NK-92 treated with Interleukin-12 subunit alpha and Interleukin-12 subunit beta, amount 100 ng/mL, for 24 hours (cell line): ENCODE measurements at places on chromosomes 5 and 9.

DNA sequence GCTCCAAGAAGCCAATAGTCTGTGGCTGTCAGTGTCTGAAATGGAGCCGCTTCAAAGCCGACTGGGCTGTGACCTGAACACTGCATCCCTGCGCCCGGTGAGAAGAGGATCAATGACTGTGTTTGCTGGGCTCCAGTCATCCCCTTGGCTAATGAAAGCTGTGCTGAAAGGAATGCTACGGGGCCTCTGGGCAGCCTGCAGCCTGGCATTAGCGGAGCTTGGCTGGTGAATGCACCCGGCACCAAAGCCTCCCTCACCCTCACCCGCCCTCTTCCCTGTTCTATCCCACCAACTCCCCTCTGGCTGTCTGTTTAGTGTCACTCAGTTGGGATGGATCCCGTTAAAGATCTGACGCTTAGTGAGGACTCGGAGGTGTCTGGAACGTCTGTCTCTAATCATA, 355.3 kb downstream of the BNC2 start:
- no peak for DNase-seq

GRCh38 chr5:41883936-41884335, 13.7 kb upstream of the OXCT1 start:
- DNase-seq: no peak

- no peak for DNase-seq
Measured at GRCh38 chr5:164518067-164518740, 1012.8 kb downstream of the MAT2B start.

- no peak for DNase-seq
Measured at GRCh38 chr9:73030370-73031030, 77.6 kb upstream of the ALDH1A1 start.

GRCh38 chr5:39846144-39846543, 421.4 kb upstream of the DAB2 start:
- no peak for DNase-seq

DNA sequence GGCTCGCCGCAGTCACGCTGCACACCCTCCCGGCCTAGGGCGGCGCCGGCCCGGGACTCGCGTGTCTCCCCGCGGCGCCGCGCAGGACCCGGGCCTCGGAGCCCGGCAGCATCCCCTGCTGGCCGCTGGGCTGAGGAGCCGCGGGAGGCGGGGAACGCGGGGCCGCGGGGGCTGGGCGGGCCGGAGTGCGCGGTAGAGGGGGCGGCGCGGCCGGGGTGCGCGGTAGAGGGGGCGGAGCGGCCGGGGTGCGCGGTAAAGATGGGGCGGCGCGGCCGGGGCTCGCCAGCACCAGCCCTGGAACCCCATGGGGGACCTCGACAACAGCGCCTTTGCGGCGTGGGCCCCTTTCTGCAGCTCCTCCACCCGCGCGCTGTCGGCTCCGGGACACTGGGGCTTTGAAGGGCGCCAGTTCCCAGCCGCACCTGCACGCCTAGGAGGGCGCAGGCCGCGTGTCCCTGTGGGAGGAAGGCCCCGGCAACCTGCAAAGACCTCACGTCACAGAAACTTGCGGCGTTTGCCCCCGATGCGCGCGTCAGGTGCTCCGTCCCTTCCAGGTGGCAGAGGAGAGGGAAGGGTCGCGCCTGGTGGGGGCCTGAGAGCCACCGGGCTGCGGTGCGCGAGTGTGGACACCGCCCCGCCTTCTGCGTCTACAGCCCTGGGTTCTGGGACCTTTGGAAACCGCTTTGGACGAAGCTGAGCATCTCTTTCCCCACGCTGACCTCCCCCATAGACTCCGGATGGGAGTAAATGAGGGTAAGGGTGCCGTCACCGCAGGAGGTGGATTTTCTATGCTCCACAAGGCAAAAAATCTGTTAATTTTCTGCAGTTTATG, 49.6 kb downstream of the NSUN2 start:
- DNase-seq: no peak

DNA sequence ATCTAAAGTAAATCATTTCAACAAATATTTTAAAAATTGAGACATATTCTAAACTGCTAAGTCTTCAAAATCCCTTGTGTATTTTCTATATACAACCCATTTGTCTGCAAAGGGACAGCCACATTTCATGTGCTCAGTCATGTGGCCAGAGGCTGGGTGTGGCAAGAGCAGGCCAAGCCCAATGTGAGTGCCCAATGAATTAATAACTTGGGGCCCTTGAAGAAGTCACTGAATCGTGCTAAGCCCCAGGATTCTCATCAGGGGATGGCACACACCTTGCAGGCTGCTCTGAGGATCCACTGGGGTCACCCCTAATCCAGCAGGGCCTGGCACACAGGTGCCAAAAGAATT, 78.2 kb upstream of the SMIM23 start:
- DNase-seq: no peak

GRCh38 chr9:129575818-129576217, 45.1 kb downstream of the C9orf50 start:
- no peak for DNase-seq

- DNase-seq: no peak
Measured at GRCh38 chr5:159849437-159850083, 66.7 kb upstream of the ADRA1B start.

DNA sequence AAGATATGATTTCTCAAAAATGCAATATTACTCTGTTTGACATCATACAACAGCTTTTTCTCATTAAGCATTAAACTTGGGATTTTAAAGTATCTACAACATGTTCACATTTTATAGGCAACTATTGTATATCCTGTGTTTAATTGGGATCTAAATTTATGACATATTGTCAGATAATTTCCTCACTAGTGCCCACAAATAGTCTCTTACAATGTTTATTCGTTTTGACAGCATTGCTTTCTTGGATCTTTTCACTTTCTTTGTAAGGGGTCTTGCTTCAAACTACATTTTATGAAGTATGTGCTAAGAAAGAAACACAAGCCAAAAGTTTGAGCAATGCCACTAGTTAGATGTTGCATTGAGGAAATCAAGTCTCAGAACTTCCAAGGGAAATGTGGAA, 285.1 kb downstream of the TMEM167A start:
- no peak for DNase-seq

DNA sequence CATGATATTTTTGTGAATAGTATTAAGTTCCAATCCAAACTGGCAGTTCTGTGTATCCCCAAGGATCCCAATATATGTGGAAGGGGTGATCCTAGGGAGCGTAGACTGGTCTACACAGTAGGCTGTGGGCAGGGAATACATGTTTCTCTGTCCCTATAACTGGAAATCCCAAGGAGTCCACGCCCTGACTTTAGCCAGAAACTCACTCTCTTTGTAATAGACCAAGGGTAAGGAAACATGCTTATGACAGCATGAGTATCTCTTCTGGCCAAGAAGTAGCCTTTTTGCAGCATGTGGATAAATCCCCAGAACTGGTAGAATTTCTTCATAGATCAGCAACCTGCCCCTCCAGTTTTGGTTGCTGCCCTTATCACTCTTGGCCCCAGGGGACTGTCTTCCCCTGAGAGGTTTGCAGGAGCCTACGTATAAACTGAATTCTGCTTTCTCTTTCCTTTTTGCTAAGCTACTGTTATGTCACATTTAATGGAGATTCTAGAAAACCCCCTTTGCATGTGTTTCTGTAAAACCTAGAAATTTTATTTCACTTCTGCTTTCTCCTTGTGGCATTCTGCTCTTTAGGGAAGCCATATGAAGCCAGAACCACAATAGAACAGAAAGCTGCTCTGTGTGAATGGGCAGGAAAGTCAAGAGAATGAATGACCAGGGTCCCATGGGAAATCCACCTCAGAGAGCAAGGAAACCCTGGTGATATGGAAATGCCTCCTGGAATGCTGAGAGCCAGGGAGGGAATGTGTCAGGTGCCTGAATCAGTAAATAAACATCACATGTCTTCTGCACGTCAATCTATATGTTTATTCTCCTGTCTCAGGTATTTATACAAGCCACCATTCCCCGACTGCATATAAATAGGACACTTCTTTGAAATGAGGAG, 3.5 kb downstream of the IFNA2 start:
- no peak for DNase-seq

DNA sequence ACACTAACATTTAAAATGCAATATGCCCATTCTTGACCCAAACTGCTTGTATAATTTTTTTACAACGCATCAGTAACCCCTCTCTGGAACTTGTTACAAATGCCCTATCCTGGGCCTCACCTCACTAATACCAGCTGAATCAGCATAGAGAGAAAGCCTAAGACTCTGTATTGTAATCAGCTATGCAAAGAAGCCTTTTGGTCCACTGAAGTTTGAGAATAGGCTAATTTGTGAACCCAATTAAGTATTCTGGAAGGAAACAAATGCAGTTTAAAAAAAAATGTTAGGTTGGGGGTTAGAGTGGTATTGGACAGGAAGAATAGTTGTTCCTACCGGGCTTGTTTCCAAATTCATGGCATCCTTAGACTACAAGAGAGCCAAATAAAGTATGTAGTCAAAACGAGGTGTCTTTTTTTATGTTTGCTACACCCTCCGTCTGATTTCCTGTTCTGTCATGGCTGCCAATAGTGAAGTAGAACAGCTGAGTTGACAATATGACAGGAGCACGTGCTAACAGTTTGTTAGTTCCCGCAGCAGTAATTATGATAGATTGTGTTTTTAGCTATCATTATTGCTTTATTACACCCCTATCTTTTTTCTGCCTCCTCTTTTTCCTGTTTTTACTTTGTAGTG, 1048.7 kb upstream of the NUDT12 start:
- DNase-seq: no peak

DNA sequence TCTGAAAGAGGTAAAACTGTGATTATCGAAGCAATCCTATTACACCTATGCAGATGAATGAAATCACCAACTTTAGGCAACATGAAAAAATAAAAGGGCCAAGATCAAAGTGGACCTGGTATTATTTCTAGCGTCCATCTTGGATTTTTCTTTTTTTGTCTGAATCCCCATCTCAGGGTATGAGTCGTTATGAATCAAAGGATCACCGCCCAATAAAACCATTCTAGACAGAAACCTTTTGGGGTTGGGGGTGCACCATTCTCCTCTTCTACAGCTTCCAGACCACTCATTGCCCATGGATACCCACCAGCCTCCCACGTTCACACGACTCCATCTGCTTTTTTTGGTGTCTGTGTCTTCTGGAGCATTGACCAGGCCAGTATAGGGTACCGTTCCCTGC, 33.4 kb downstream of the MAP1B start:
- no peak for DNase-seq

DNA sequence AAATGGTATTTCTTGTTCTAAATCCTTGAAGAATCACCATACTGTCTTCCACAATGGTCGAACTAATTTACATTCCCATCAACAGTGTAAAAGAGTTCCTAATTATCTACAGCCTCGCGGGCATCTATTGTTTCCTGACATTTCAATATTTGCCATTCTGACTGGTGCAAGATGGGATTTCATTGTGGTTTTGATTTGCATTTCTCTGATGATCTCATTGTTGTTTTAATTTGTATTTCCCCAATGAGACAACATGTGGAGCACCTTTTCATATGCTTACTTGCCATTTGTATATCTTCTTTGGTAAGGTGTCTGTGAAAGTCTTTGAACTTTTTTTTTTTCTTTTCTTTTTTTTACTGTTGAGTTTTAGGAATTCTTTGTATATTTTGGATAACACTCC, 473.6 kb downstream of the KCTD16 start:
- DNase-seq: no peak

GRCh38 chr9:87179553-87180340, 232.4 kb upstream of the GAS1 start:
- no peak for DNase-seq

GRCh38 chr5:54764102-54765090, 221.0 kb downstream of the ESM1 start:
- no peak for DNase-seq

DNA sequence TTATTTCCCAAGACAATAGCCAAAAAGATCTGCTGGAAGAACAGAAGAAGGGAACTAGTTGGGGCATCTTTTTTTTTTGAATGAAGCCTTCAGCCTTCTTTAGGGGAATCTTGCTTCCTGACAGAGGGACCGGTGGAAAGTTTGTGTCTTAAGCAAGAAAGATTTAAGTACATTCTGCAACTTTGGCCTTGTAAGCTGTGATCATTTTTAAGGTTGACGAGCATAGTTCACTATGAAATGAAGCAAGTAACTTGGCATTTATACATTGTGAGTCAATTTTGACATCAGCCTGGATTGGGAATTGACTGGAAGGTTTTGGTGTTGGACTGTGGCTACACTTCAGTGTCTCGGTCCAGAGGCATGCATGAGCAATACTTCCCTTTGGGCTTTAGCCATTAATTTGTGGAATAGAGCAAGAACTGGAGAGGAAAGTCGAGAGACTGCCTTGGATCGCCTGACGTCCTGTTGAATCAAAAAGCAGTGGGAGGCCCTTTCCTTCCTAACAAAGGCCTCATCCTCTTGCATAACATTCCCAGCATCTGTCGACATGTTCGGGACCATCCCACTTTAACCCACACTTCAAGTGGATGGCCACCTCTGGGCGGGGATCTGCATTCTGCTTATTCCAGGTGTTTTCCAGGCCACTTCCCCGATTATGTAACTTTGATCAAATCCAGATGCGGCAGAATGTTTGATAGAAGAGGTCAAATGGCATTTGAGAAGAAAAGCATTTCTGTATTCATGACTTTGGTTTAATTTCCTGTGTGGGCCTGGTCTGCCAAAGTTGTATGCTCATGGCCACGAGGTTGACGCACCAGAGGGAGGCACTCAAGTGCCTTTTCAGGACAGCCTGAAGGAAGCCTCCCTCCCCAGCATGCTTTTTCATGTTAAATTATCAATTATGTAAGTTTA, 12.5 kb downstream of the ABL1 start:
- no peak for DNase-seq

GRCh38 chr5:95533761-95534160, 21.0 kb downstream of the SKIC3 start:
- DNase-seq: no peak

DNA sequence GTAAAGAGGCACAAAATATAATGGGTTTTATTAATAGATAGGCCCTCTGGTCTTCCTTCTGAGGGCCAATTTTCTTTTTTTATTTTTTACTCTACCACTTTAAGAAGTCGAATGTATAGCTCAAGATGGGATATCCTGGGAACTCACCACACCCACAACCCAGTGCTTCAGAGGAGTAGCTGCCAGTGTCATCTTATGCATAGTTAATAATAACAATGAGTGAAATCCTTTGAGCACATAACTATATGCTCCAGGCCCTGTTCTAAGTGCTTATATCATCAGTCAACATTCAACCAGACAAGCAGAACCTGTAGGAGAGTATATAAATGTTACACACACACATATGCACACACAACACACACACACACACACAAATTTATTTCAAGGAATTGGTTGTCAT, 150.3 kb upstream of the ACTBL2 start:
- no peak for DNase-seq

GRCh38 chr5:142726188-142726731, 40.4 kb upstream of the FGF1 start:
- DNase-seq: no peak

- no peak for DNase-seq
Measured at GRCh38 chr5:111641533-111642233, 115.3 kb downstream of the NREP start.
